ENCODE measurements at places on chromosomes 13 and 19. TPM values are rescaled to one million over a fixed set of nuclear protein-coding genes. Genes with fewer than 3 reads are reported as not detected.

The ZNF772 gene
- total RNA-seq: 9.8 TPM

The CALR3 gene
- total RNA-seq: not detected

The CNN2 gene
- 23.1 TPM for total RNA-seq

The MYO16 gene
- total RNA-seq: 0.53 TPM

The THSD1 gene
- 5.0 TPM for total RNA-seq

The ZNF221 gene
- total RNA-seq: 5.9 TPM

The SMAD9 gene
- 3.2 TPM for total RNA-seq

The CCL25 gene
- 84.2 TPM for total RNA-seq

The GJA3 gene
- not detected for total RNA-seq
